ENCODE measurements at places on chromosomes 3 and 15.

- DNase-seq = no peak
Measured at GRCh38 chr3:108008931-108009639, 81.7 kb downstream of the CD47 start.

GRCh38 chr3:152760024-152760563 lies 74.8 kb upstream of the P2RY1 start:
- no peak for DNase-seq

GRCh38 chr3:148847351-148847750 lies 17.7 kb upstream of the CPA3 start:
- no peak for DNase-seq

GRCh38 chr15:101233651-101234280 lies 18.1 kb downstream of the CHSY1 start:
- no peak for DNase-seq

DNA sequence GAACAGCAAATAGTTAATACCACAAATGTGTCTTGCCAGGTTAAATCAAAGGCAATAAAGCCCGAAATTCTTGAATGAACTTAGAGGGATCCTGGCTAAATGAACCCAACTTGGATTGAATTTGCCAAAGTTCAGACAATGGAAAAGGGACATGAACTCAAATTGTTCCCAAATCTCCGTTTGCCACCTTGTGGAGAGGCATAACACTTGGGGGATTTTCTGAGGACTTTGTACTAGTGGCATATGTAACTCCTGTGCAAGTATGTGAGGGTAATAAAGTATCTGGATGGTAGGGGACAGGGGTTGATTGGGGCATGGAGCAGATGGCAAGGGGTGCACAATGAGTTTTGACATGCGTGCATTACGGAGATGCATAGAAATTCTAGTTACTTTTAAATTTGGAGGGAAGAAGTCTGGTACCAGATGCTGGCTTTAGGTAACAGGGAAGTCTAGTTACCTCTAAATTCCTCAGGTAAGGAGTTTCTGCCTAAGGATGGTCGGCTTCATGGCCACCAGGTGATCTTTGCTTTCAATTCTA lies 1.2 kb upstream of the TCAIM start:
- DNase-seq = no peak

GRCh38 chr15:69092159-69092558 lies 68.3 kb upstream of the GLCE start:
- no peak for DNase-seq

DNA sequence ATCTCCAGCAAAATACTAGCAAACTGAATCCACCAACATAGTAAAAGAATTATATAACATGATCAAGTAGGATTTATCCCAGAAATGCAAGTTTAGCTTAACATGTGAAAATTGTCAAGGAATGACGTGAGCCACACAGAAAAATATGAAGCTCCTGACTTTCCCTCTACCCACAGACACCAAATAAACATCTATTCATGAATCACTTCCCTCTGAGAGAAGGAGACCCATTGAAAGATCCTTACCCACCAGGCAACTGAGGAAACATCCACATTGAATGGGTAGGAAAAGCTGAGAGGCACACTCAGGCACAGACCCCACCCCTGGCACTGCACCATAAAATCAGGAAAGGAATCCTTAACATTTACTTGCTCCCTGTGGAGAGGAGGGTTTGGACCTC lies 102.2 kb upstream of the MANF start:
- DNase-seq = no peak

DNA sequence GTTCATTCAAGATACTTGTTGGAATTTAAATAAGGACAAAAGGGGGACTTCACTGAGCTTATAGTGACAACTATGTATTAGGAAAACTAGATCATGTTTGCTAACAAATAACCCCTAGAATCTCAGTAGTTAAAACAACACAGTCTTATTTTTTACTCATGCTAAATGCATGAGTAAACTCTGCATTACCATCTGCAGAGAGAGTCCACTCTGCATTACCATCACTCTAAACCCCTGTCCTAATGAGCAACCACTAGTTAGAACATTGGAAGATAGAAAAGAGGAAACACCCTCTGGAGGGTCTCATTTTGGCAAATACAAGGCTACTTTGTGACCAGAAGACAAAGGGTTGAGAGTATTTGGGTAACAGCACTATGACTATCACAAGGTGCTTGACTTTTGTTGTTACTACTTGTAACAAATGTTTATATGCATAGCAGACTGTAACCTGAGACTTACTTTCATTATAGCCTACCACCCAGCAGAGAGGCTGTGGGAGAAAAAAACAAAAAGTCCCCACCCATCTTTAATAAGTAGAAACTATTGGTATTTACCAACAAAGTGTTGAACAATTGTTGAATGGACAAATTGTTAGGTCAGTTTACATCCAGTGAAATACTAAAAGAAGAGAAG lies 99.1 kb downstream of the OXSM start:
- no peak for DNase-seq

Measured in NCI-H1092 (cell line).